ENCODE measurements at places on chromosomes 11 and 22.

GRCh38 chr11:111320728-111321568, 22.6 kb downstream of the POU2AF3 start:
- no peak for DNase-seq

- no peak for DNase-seq
Measured at GRCh38 chr22:37260901-37261336, 16.9 kb upstream of the RAC2 start.

- no peak for DNase-seq
Measured at GRCh38 chr11:22707119-22707899, 40.9 kb downstream of the GAS2 start.

DNA sequence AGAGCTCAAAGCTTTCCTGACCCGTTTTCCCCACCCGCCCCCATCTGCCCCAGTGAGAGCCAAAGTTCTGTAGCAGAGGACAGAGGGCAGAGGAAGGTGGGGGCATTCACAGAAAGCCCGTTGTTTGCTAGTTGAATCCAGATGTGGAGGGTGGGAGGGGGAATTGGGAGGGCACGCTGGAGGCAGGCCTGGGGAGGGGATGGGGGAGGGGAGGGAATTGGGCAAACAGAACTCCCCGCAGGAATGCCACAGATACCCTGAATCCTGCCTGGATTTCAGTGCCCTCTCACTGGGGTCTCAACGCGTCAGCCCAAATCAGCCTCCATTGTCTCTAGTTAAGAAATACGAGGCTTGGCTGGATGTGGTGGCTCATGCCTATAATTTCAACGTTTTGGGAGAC, 12.9 kb upstream of the OAF start:
- no peak for DNase-seq

DNA sequence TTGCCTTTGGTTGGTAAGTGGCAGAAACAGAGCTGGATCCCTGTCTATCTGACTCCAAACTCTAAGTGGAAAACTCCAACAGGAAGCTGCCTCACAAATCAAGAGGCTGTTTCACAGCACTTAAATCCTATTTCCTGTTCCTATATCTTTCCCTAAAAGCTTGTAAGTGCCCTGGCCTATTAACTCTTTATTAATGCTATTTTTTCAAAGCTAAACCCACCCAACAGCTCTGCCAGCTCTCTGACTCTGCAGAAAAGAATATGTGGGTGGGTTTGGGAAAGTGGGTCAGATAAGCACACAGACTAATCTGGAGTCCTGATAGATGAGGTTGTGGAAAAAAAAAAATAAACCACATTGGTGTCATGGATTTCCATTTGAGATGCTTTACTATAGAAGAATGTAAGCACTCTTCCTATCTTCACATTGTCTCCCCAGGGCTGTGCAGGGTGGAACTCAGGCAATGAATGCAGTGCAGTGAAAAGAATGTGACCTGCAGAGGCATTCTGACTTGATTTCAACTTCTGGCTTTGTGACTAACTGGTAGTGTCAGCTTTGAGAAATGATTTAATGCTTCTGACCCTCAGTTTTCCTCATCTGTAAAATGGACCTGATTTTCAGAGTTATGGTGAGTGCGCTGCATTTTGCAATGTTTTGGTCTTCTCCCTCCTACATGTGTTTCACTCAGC, 125.6 kb downstream of the AASDHPPT start:
- no peak for DNase-seq

- no peak for DNase-seq
Measured at GRCh38 chr11:93524173-93524536, 19.0 kb downstream of the SMCO4 start.

Data from stimulated activated CD8-positive, alpha-beta memory T cell treated with anti-CD3 and anti-CD28 coated beads, Interleukin-7, amount 100 ng/mL, for 24 hours (primary cell).